ENCODE measurements at places on chromosomes 2 and 18. TPM values are rescaled to one million over a fixed set of nuclear protein-coding genes. Genes with fewer than 3 reads are reported as not detected.

ALK gene
- total RNA-seq = not detected

- DNase-seq = no peak
Measured at GRCh38 chr18:9240270-9240669, 94.3 kb upstream of the TWSG1 start.

GRCh38 chr2:127685410-127686080, 10.2 kb upstream of the LIMS2 start:
- no peak for DNase-seq

DNA sequence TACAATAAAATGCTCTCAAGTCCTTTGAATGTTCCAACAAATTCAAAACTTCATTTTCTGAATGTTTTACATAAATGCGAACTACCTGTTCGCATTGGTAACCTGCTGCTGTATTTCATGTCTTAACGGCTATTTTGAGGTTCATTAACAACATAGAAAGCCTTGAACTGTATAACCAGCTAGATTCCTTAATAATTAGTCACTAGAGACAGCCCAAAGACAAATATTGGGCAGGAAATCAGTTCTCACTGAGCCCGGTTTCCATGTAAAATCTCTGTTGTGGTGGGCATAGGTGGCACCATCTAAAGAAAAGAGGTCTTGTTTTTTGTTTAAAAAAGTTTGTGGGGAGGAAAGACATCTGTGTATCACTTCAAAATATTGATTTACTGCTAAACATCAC, 29.2 kb downstream of the PDIA6 start:
- DNase-seq = no peak

DNA sequence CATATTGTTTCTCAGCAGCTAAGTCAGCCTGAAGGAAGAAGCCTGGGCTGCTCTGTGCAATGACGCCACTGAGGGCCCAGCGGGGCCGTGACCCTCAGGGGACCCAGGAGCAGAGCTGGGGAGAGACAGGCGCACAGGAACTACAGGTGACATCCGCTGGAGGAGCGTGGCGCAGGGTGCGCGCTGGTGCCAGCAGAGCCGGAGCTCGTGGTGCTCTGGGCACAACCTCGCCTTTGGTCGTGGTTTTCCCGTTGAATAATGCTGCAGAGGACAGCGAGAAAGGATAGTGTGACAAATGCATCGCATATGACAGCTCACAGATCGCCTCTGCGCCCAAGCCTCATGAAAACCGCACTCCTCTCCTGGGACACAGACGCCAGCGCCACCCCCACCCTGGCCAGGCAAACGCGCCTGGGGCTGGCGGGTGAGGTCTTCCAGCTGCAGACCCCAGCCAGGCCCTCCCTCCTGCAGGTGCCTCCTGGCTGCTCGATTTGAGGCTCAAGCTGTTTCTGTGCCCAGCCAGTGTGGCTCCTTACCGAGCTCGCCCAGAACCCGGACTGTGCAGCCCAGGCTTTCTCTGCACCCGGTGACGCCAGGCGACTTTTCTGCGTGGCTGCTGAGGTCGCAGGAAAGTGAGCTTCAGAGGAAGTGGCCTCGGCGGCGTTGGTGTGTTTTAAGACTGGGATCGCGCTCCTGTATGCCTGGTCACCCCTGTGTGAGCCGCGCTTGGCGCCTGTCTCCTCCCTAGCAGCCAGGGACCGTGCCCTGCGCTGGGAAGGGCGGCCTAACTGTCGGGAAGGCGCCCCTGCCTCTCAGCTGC, 583.1 kb upstream of the HS6ST1 start:
- DNase-seq = no peak

DNA sequence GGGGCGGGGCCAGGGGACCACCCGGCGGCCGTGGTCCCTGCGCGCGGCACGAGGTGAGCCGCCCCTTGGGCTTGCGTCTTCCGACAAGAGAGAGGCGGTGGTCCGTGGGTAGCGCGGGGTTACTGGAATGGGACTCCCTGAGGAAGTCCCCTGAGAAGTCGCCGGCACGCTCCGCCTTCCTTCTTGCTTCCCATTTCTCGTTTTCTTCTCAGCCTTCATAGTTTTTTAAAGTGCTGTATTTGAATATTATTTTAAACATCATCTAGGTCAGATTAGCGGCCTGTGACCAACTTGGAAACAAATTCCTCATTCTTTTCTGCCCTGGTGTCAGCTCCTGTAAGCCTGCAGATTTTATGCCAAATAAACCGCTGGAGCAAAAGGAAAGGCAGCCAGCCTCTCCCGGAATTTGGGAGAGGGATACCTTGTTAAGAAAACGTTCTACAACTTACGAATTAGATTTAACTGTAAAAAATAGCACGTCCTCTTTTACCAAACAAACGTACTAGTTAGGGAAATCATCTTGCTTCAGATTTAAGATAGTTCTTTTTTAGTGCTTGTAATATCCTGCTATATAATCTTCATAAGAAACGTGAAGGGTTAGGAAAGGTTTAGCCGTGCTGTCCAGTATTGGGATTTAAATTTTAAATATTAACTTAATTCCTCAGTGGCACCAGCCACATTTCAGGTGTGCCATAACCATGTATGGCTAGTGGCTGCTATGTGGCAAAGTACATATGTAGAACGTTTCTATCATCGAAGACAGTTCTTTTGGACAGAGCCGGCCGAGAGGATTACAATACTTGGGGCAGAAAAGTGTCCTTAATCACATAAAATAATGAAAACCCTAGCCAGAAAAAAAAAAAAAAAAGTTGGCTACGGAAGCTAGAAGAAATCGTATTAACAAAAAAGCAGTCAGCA, 628 bp upstream of the PTPN2 start:
- no peak for DNase-seq

Measured in OCI-LY7 (cell line).